ENCODE measurements at places on chromosomes 5 and 9.

DNA sequence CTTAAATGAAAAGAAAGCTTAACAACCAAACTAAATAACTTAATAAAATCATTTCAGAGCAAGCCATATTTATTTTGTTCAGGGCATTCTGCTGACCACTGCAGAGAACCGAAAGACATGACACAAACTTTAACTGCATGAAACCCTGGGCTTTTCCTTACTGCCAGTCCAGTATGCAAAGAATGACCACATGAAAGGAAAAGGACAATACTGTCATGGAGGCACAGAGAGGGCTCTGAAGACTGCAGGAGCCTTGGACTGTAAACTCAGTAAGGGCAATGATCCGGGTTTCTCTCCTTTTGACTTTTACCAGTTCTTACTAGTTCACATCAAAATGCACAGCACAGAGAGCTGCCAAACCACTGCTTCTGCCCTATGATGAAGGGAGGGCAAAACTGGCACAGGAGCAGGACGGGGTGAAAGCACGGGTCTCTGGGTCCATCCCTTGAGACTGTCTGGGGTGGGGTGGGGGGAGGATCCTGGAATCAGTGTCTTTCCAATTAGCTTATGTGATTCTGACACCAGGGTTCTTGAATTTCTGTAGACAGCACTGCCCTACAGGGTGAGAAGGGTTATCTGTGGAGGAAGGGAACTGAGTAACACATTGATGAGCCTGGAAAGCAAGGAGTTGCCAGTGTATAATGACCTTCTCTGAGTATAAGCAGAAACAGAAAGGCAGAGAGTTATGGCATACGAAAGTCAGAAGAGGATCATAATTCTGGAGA lies 44.7 kb downstream of the RNF130 start:
- no peak for DNase-seq

- DNase-seq = no peak
These were observed 9.5 kb downstream of the BNIP1 start for GRCh38 chr5:173153842-173154241.

GRCh38 chr5:2591777-2592453 lies 159.6 kb downstream of the IRX2 start:
- DNase-seq = no peak

- no peak for DNase-seq
These were observed 129.3 kb downstream of the EFNA5 start for GRCh38 chr5:107541400-107541799.

DNA sequence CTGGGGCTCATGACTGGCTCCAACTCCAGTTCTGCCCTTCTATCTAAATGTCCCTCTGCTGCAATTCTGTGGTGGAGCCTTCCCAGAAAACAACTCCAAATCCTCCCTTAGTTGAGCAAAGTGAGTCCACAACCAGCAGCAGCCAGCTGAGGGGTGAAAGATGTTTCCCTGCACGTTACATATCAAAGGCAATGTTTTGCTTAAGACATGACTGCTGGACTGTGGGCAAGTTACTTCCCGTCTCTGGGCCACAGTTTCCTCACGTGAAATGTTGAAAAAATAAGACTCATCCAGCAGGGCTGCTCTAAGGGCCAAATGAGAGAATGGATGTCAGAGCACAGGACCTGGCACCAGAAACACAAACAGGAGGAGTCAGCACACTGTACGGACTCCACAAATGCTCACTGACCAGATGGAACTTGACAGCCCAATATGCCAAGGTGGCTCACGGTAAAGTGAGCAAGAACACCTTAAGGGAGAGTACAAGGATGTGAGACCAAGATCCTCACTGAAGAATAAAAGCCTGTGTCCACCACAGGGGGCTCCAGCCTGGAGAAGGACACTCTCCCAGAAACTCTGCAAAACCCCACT lies 138.4 kb upstream of the ABCA1 start:
- no peak for DNase-seq

GRCh38 chr5:142686968-142687367 lies 1.1 kb upstream of the FGF1 start:
- no peak for DNase-seq

DNA sequence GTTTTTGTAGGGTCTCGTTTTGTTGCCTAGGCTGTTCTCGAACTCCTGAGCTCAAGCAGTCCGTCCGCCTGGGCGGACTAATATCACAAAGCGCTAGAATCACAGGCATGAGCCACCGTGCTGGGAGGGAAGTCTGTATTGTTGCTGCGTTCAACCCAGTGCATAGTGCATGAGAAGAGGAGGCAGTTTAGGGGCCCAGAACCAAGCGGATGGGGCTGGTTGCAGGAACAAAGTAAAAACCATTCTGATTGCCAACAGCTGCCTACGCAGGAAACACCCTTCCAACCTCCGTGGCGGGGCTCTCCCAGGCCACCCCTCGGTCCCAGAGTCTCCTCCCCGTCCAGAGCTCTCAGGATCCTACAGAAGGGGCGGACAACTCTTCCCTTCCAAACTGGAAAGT lies 87.1 kb downstream of the ANXA2R start:
- DNase-seq = no peak

DNA sequence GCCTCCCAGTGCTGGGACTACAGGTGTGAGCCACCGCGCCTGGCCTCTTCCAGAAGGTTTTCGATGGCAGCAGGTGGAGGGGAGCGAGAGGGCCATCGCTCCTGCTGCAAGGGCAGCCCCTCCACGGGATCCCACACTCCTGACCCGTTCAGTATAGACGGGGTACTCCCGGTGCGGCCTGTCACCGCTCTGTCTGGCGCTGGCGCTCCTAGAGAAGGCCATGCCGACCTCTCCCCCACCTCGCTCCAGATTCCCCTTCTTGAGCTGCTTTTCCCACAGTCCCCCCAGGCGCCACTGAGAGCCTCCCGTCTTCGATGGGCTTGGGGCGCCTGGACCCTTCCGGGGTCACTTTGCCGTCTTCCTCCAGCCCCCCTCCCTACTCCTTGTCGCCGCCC lies 4.3 kb upstream of the SQSTM1 start:
- DNase-seq = no peak

- DNase-seq = no peak
These were observed 300.4 kb upstream of the RFX3 start for GRCh38 chr9:3826178-3826577.
